Activated naive CD4-positive, alpha-beta T cell (primary cell): ENCODE measurements at places on chromosomes 7 and 10.

GRCh38 chr10:125823663-125824251 lies 411 bp downstream of the BCCIP start:
- no peak for DNase-seq

GRCh38 chr7:20554072-20554471 lies 61.4 kb upstream of the ABCB5 start:
- no peak for DNase-seq

DNA sequence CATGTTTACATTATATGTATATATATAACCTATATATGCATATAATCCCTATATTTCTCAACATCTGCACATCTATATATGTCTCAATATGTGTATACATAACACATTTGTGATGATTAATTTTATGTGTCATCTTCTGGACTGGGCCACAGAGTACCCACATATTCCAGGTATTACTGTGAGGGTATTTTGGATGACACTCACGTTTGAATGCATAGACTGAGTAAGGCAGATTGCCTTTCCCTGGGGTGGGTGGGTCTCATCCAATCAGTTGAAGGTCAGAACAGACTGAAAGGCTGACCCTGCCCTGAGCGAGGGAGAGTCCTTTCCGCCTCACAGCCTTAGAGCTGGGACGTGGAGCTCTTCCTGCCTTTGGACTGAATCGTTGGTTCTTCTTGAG lies 295.2 kb upstream of the PFKP start:
- DNase-seq = no peak

GRCh38 chr7:20197125-20197748 lies 19.9 kb downstream of the MACC1 start:
- no peak for DNase-seq

DNA sequence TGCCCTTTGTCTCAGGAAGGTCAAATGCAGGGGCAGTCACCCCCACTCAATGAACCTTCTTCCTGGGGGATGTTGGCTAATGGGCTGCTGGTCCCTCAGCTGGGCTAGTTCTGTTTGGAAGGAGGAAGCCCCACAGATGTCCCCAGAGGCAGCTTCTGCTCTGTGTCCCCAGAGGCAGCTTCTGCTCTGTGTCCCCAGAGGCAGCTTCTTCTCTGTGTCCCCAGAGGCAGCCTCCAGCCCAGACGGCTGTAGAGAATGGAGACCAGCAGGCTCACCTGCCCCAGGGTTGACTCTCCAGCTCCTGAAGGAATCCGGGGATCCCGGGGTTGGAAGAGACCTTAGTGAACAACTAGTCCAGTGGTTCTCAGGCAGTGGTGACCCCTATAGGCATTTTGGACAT lies 62.5 kb upstream of the LEP start:
- DNase-seq = no peak

- no peak for DNase-seq
These were observed 222.4 kb downstream of the RPS24 start for GRCh38 chr10:78255796-78256638.

- DNase-seq = peak; percentile 24
These were observed 33.3 kb upstream of the KDM7A start for GRCh38 chr7:140209866-140210609.

DNA sequence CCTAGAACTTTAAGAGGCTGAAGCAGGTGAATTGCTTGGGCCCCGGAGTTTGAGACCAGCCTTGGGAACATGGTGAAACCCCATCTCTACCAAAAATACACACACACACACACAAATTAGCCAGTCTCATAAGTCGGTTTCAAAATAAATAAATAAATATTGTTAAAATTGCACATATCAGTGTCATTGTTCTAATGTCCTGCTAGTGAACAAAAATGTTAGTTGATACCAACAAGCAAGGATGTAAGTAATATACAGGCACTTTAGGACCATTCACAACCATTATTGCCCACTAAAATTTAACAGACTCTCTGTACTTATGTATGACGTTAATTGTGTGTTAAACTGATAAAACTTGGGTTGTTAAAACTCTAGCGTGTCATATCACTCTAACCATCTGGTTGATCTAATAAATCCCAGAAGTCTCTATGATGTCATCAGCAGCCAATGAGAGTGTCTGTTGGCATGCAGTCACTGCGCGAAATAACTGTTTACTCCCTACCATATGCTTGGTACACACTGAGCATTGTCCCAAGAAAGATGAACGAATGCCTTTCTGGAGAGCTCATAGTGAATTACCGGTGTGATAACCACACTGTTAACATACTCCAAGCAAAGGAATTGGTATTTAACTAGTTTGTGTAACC lies 30.4 kb upstream of the OTUD1 start:
- no peak for DNase-seq

GRCh38 chr10:87095236-87095945 lies 385 bp downstream of the SHLD2 start:
- peak; percentile 74 for DNase-seq

DNA sequence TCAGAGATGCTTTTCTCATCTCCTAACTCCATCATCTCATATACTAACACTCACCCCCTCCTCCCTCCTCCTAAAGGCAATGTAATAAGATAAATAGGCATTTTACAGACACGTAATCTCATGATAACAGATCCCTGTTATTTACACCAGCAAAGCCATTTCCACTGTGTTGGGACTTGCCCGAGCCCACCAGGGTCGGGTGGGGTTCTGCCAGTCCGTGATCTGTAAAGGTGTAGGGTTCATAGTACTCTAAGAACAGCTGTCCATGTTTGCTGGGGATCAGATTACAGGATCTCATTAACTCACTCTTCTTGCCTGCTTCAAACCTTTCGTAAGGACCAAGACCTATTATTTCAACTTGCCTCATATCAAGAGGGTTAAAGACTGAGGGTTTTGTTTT lies 172.4 kb downstream of the FZD1 start:
- DNase-seq = no peak

- DNase-seq = no peak
These were observed 24.2 kb downstream of the PWWP2B start for GRCh38 chr10:132420981-132421846.

DNA sequence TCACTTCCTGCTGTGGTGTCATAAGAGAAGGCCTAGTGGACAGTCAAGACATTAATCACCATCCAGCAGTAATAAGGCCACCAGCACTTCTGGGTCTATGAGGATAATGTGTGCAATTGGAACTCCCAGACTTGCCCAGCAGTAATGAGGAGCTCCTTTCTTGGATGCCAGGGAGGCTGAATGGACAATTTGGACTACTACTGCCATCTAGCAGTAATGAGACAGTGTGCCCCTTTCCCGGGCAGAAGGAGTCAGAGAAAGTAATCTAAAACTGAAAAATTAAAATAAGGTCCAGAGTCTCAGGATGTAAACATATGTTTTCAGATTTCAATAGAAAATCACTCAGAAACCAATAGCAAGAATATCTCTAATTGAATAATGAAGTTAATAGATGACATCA lies 400.4 kb downstream of the CDC14C start:
- no peak for DNase-seq

DNA sequence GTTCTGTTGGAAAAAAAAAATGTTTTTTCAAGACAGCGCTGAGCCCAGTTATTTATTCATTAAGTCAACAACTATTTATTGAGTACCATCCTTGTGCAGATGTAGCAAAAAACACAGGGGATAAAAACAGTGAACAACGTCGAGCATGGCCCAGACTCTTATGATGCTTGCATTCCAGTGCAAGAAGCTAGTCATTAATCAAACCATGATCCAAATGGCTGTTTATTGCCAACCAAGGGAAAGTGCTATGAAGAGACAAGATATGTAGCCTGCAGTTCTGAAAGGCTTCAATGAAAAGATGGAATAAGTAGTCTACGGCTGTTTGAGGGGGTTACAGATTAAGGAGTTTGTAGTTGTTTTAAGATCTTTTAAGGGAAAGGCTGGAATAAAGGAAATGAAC lies 262.3 kb downstream of the NEBL start:
- no peak for DNase-seq

GRCh38 chr10:112057072-112057471 lies 126.5 kb downstream of the GPAM start:
- DNase-seq = no peak

DNA sequence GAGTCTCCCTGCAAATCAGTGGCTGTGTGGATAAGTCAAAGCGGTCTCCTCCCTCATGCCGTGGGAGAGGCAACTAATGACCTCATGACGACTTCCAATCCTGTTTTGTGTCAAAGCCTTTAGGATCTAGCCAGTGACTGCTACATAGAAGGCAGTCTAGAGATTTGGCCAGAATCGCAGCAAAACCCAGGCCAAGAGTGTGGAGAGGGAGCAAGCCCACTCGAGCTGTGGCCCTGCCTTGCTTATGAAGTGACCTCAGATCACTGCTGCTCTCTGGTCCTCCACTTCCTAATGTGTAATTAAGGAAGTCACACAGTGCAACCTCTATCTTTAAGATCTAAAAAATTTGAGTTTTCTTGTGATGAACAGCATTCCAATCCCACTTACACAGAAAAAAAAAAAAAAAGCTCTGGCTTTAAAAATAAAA lies 296.7 kb upstream of the KLF6 start:
- DNase-seq = no peak

GRCh38 chr10:75950997-75951589 lies 519.7 kb downstream of the LRMDA start:
- DNase-seq = no peak

- DNase-seq = no peak
These were observed 134.6 kb downstream of the LHPP start for GRCh38 chr10:124596116-124596785.

- no peak for DNase-seq
These were observed 570 bp downstream of the BMS1 start for GRCh38 chr10:42783181-42783549.

GRCh38 chr7:3493499-3493898 lies 192.4 kb downstream of the SDK1 start:
- no peak for DNase-seq

DNA sequence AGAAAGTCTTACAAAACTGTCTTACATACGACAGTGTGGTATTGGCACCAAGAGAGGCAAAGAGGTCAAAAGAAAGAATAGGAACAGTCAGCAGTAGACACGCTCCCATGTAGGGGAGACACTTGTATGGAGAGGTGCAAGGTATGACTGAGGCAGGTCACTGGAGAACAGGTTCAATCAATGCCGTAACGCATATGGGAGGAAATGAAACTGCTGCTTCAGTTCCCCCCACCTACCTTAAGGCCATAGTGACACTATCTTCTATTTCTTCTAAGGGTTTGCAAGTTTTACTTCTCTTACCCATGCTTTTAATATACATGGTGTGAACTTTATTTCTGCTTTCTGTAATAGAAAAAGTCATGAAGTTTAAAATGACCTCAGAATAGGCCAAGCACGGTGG lies 5.5 kb upstream of the PITRM1 start:
- no peak for DNase-seq

GRCh38 chr7:29143751-29144150 lies 2.6 kb downstream of the CPVL start:
- no peak for DNase-seq

GRCh38 chr10:69647819-69648218 lies 17.8 kb downstream of the FAM241B start:
- DNase-seq = no peak

- no peak for DNase-seq
These were observed 573.9 kb downstream of the TCERG1L start for GRCh38 chr10:130737621-130738020.

DNA sequence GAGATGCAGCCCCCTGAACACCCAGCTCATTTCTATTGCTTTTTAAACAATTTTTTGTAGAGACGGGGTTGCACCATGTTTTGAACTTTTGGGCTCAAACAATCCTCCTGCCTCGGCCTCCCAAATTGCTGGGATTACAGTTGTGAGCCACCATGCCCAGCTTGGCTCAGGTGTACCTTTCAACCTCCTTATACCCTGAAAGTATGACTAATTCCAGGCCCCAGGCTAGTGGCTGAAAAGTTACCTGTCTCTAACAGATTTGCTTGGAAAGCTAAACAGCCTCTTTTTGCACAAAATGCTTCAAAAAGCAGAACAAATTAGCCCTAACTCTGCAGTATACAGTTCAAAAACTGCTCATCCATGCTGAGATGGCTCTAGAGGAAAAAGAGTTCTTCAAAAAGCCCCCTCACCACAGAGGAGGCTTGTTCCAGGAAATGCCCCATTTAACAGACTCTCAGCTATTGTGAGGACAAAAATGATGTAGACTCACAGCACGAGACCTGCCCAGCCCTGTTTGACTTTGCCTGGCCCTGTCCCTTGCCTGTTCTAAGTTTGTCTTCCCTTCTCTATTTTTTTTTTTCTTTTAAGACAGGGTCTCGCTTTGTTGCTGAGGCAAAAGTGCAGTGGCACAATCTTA lies 13.4 kb upstream of the AP1S1 start:
- DNase-seq = no peak

DNA sequence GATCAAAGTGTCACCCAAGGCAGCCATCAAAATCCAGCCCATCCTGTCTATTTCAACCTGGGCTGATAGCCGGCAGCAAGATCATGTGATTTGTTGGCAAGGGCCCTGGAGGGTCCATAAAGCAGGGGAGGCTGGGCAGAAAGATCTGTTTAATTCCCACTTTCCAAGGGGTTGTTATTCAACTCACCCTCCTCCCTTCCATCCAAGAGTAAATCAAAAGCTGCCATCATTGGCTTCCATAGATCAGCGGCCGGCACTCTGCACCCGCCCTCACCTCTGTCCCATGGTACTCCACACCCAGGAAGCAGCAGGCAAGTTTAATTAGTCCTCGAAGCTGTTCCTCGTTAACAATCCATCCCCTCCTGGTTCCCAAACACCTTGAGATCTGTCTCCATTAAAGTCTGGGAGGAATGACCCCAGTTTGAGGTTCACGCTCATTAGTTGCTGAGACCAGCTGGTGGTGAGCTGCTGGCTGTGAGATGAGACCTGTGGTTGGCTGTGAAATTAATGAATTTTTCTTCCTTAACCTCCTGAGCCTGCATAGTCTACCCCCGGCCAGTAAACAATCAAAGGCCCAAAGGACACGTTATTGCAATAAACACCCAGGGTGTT lies 120.6 kb upstream of the CHST15 start:
- no peak for DNase-seq

- DNase-seq = no peak
These were observed 65.5 kb downstream of the CYP26A1 start for GRCh38 chr10:93139059-93139655.

GRCh38 chr7:142784716-142785115 lies 13.9 kb downstream of the PRSS2 start:
- DNase-seq = no peak

DNA sequence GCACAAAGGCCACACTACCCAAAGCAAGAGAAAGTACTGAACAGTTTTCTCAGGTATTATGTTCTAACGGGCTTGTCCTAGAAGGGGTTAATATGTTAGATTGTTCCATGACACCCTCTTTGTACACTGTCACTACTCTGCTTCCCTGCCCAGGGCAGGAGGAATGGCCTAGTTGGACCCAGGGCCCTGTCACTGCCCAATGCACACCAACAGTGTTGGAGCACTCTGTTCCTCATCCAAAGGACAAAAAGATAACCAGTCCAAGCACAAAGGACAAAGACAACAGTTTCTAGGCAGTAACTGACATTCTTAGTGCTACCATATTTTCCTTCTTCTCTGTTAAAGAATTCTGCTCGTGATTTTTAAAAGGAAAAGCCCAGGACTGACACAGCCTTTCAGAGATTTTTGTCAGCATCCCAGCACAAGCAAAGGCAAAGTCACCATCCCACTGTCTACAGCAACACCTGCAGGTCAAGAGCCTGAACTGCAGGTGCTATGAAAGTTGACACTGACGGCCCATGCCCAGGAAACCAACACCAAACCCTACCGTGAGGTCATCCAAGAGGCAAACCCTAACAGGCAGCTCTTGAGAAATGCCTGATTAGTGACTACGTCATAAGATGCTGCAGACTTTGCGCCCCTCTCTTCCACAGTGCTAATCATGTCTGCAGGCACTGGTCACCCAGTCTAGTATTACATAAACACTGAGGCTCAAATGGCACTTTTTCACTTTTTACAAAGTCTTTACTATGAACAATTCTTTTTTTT lies 13.2 kb downstream of the NUDCD3 start:
- peak; percentile 36 for DNase-seq

GRCh38 chr7:28128608-28129007 lies 52.0 kb downstream of the JAZF1 start:
- DNase-seq = no peak
